ENCODE measurements at places on chromosomes 16 and 17.

DNA sequence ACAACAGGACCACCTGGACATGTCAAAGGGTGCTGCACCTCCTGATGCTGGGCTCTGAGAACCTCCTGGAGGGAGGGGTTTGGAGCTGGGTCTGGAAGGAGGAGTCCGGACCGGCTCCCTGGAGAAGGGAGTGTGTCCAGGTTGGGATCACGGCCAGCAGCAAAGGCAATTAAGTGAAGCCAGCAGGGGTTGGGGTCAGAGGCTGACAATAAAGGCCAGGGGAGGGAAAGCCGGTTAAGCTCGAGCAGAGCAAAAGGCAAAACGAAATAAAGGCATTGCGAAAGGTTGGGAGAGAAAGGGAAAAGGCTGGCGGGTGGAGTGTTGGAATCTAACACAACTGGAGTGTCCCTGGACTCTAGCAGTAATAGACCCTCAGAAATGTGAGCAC lies 992 bp upstream of the CACNG4 start:
- peaks cover 43% of the 10 kb centered on the region for H3K4me1 ChIP-seq
- no peaks in the 10 kb centered on the region for H3K27me3 ChIP-seq
- peak overlapping the region; percentile 33 for H3K27ac ChIP-seq
- peak overlapping the region; percentile 32 for H3K4me3 ChIP-seq
- DNase-seq, result no peak

GRCh38 chr16:75402821-75403475 lies 30.4 kb downstream of the CFDP1 start:
- no peaks in the 10 kb centered on the region for H3K27me3 ChIP-seq
- no peak overlapping the region for H3K4me3 ChIP-seq
- peak; percentile 22 for DNase-seq
- H3K27ac ChIP-seq, result no peak overlapping the region

GRCh38 chr16:15529673-15530072 lies 95.3 kb downstream of the BMERB1 start:
- H3K36me3 ChIP-seq, result peaks cover 3% of the 10 kb centered on the region
- H3K4me1 ChIP-seq, result no peaks in the 10 kb centered on the region
- peak overlapping the region; percentile 13 for H3K27ac ChIP-seq
- H3K4me3 ChIP-seq, result no peak overlapping the region
- DNase-seq, result no peak

GRCh38 chr17:1729966-1730325 lies 5.4 kb downstream of the WDR81 start:
- H3K27me3 ChIP-seq, result no peaks in the 10 kb centered on the region
- peaks cover 83% of the 10 kb centered on the region for H3K36me3 ChIP-seq

DNA sequence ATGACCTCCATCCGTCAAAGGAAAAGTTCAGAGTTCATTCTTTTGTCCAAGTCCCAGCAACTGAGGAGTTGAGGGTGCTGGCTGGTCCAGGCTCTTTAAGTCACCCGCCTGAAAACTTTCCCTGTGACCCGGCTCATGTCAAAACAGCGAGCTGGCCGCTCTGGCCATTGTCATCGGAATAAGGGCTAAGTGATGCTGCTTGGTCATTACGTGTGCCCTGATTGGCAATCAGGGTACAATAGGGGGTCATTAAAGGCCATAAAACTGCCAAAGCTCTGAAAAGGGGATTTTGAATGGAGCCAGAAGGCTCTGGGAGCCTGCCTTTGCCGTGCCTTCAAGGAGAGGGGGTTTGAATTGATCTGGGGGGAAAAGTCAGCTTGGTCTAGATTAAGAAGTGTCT lies 88.5 kb upstream of the IRX3 start:
- H3K36me3 ChIP-seq, result no peaks in the 10 kb centered on the region
- H3K4me3 ChIP-seq, result no peak overlapping the region
- peaks cover 32% of the 10 kb centered on the region for H3K27me3 ChIP-seq
- no peak overlapping the region for H3K27ac ChIP-seq
- peaks cover 17% of the 10 kb centered on the region for H3K4me1 ChIP-seq

DNA sequence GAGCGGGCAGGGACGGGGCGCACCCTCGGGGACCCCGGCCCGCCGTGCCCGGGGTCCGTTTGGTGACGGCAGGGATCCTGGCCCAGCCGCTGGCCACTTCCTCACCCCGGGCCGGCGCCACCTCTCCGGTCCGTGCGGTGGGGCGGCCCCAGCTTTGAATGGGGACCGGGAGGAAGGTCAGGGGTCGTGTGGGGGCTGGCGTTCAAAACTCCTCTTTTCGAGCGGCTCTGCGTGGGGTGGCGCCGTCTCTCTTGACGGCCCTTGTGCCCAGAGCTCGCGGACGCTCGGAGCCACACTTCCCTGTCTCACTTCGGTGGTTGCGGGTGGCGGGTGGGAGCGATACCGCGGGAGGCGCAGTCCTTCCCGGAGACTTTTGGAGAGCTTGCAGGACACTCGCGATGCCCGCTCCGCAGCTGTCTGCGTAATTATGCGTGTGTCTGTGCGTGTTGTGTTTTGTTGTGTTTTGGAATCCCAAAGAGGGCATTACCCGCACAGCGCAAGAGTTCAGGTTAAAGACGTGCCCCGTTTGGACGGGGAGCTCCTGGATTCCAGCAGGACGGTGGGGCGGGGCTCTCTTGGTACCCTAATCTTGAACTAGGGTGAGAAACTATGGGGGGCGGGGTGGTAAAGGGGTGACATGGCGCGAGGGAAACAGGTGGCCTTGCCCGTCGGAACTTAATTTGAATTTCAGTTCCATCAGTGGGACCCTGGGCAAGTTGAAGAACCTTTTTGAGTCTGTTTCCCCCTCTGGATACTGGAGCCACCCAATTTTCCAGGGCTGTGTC lies 637 bp downstream of the PLCG2 start:
- no peak for DNase-seq
- H3K27ac ChIP-seq, result no peak overlapping the region
- peak overlapping the region; percentile 29 for H3K4me3 ChIP-seq
- H3K36me3 ChIP-seq, result no peaks in the 10 kb centered on the region

Measured in spinal cord (tissue), 10 donors.